ENCODE measurements at places on chromosomes 4 and X.

- no peak for DNase-seq
These were observed 71.4 kb downstream of the LDB2 start for GRCh38 chr4:16827045-16827444.

DNA sequence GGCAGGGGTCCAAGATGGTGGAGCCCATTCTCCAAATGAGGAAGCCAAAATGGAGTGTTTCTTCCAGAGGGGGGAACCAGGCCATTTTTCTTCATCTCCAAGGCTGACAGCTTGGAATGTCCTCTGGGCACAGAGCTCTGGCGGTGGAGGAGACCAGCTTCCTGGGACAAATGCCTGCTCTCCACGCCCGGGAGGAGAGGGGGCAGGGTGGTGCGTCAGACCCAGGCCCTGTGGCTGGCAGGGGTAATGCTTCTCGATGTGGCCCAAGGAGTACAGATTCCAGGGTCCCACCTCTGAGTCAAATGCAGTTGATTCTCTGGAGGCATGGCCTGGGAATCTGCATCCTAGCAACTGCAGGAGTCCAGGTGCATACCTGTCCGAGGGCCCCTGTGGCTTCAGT, 44.6 kb upstream of the ADRA2C start:
- no peak for DNase-seq

DNA sequence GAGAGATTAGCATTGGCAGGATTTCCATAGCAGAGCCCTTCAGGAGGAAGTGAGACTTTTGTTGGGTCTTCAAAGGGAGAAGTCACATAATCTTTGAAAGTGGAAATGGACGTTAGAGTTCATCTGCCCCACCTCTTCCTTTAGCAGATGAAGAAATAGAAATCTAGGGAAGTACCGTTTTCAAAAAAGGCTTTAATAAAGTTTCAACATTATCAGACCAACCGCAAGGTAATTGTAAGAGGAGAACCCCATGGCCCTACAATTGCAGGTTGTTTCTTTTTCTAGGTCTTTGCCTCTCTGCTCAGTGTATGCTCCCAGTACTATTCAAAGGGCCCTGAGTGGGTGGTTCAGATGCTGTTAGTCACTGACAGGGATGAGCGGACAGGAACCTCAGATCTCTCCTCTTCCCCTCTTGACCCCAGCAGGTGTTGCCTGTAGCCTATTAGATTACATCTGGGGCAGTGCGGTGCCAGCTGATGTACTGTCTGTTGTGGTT, 48.6 kb upstream of the AP1S2 start:
- no peak for DNase-seq

- DNase-seq = peak; percentile 80
These were observed 3.7 kb upstream of the C4orf36 start for GRCh38 chr4:86895692-86896488.

- no peak for DNase-seq
These were observed 40.6 kb upstream of the TENM3 start for GRCh38 chr4:182202650-182203049.

DNA sequence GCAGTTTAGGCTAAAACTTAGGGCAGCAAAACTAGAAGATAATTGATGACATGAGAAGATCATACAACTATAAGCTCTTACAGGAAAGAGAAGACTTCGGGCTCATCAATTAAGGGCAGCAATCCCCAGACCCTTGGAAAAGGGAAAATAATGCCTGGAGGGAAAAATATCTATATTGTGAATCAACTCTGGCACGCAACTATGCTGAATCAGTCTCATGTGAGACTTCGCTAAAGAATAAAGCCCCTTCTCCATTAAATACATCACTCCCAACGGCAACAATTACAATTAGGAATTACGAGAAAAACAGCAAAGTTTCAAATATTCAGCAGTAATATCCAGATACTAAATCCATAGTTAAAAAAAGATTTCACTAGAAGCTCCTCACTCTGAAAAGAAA, 2016.8 kb upstream of the IGFBP7 start:
- no peak for DNase-seq

DNA sequence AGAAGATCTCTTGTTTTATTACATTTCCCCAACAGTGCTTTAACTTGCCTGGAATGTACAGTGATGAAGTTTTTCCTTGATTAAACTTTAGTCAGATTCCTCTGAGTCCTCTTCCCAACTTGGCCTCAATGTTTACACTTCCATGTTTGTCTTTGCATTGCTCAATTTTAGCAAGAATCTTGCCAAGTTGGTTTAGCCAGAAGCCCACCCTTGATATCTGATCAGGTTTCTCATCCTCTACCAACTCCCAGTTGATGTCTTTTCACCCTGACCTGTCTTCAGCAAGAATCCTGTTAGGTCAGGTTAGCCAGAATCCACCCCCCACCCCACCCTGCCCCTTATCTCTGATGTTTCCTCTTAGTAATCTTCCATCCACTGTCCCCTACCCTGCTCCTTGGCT, 120.9 kb downstream of the MBNL3 start:
- DNase-seq = no peak

GRCh38 chrX:47556045-47556623, 4.9 kb upstream of the ARAF start:
- no peak for DNase-seq

GRCh38 chrX:18129690-18130089, 91.0 kb downstream of the BEND2 start:
- DNase-seq = no peak

DNA sequence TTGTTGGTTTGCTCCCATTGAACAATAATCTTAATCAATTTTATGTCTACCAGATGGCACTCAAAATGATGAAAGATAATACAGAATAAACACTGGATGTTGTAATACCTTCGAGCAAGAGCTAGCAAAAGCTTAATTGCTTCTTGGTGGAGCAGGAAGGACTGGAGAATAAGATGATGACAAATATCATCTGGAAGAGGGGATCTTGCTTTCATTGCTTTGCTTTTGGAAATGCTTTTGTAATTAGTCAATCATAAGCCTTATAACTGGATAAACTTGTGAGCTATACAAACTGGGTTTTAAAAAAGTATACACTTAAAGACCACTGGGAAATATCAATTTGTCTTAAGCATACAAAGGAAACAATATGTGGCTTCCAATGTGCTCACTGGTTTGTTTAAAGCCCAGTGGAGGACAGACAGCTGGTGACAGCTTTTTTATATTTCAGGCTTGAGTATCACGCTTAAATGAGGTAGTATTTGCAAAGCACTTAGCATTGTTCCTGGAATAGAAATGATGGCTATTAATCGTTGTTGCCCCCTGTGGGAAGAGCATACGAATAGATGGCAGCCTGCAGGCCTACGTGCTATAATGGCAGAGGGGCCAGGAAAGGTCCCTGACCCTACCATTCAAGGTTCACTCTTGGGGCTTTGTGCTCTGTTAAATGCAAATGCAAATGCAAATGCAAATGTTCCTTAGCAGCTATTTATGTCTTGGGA, 61.2 kb downstream of the TMEM150C start:
- DNase-seq = peak; percentile 79

GRCh38 chrX:132563976-132564375, 75.1 kb upstream of the MBNL3 start:
- no peak for DNase-seq

- DNase-seq = no peak
These were observed 33.0 kb upstream of the HMX1 start for GRCh38 chr4:8904666-8905065.

DNA sequence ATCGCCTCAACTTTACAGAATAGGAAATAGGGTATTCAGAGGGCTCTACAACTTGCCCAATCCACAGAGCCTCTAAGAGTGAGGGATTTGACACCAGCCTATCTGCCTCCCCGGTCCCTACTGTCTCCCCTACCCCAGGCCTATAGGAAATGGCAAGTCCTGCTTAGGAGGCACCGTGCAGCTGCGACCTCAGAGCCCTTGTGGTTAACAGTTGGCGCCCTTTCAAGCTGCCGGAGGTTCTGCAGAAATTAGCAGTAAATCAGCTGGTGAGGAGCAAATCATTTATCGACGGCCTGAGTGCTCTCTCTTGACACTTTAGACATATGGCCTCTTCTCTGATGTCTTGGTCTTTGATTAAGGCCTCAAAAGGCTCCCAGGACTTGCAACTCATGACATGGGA, 96.9 kb downstream of the CLNK start:
- peak; percentile 21 for DNase-seq

DNA sequence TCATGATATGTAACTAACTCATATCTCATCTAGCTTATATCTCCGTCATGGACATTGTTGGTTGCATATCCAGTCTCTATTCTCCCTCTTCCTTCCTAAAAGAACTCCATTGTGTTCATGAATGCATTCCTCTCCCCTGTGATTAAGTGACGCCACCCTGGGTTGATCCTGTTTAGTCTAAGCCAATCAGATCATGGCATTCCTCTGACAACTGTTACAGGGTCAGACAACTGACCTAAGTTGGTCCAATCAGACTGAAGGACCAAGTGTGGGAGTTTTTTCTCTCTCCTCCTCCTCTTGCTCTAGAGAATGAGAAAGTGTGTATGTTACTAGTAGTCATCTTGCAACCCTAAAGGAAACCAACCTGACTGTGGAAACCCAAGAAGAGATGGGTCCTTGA, 3.6 kb downstream of the APOO start:
- DNase-seq = no peak

GRCh38 chr4:32454482-32454881, 1734.3 kb downstream of the PCDH7 start:
- no peak for DNase-seq

DNA sequence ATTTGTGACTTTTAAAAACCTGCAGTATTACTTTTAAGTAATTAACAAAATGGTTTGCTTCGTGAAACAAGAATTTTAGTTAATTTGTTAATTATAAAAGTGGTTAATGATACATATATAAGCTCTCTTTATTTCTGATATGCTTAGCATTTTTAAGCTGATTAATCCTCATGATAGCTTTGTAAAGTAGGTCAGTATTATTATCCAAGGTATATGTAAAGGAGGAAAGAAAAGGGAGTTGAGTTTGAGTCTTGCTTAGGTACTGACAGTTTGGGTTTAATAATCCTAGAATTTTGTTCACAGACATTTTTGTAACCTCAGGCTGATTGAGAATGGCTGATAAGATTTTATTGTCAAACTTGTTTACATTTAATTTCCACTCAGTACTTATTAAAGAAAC, 21.8 kb downstream of the HERC3 start:
- DNase-seq = peak; percentile 49

DNA sequence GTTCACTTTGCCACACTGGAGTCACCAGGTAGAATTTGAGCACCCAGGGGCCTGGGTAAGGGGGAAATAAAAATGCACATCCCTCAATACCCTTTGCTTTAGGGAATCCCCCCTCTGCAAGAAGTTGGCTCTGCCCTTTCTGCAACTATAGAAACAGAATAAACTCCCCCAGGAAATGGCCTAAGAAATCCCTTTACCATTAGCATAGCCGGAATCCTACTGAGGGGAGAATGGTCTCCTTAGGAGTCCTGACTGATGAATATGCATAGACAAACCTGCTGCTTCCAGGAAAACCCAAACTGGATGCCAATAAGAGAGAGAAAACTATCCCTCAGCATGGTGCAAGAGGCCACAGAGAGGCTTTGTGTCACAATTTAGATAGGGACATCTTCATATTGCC, 11.0 kb downstream of the EFHC2 start:
- DNase-seq = no peak

- DNase-seq = no peak
These were observed 68.7 kb upstream of the TAB3 start for GRCh38 chrX:30957753-30958152.

DNA sequence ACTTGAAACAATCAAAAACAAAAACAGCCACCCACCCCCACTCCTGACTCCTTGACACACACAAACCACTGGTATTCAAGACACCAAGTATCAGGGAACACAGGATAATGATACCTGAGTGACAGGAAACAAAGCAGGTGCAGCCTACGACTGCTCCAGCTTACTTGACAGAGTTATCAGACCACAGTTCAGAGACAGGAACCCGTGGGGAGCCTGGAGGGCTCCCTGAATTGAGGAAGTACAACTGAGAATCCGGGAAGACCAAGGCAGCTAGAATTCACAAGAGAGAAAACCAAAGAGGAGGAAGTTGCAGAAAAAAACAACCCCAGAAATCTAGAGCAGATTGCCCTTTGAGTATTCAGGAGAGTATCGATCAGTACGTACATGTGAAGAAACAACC, 20.5 kb downstream of the COMMD8 start:
- peak; percentile 5 for DNase-seq

- DNase-seq = no peak
These were observed 378.3 kb upstream of the FMR1 start for GRCh38 chrX:147533426-147533825.

- no peak for DNase-seq
These were observed 54.9 kb upstream of the PDE5A start for GRCh38 chr4:119683518-119683917.

- peak; percentile 46 for DNase-seq
These were observed 380.5 kb downstream of the SH2D1A start for GRCh38 chrX:124726881-124727280.

DNA sequence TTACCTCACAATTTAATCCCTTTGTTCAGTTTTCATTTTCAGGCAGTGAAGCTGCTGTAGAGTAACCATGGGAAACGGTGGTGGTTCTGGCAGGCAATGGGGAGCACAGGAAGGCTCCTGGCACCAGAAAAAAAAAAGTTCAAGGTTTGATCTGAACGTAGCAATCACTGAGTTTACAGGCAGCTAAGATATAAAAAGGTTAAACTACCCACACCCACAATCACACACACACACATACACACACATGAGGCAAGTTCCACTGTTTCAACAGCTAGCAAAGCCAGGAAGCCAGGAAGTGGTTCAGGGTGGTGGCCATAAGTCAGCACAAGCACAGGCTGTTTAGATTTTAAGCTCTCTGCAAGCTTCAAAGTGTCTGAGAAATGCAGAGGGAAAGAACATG, at the start of gene SULT1B1:
Gene SULT1B1 (minus strand): TSS at position 166 of the 400 bp plus-strand sequence. CDS start 5,403 bp downstream, outside the sequence.
- no peak for DNase-seq

DNA sequence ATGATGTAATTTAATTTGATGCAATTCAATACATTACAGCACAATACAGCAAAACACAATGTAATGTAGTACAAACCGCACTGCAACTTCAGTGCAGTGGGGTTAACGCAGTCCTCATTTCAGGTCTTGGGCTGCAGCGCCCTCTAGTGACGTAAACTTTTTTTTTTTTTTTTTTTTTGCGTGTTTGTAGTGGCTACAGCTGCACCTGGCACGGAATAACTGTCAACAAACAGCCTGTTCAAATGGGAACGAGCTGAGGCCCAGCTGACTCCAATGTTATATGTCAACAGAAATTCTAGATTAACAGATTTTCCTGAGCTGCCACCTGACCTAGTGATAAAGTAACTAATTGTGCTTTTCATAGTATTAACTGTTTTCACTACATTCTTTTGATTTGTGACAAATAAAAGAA, 33.5 kb upstream of the RASSF6 start:
- peak; percentile 92 for DNase-seq

- DNase-seq = no peak
These were observed 33.9 kb downstream of the FAM9C start for GRCh38 chrX:13010546-13010945.

DNA sequence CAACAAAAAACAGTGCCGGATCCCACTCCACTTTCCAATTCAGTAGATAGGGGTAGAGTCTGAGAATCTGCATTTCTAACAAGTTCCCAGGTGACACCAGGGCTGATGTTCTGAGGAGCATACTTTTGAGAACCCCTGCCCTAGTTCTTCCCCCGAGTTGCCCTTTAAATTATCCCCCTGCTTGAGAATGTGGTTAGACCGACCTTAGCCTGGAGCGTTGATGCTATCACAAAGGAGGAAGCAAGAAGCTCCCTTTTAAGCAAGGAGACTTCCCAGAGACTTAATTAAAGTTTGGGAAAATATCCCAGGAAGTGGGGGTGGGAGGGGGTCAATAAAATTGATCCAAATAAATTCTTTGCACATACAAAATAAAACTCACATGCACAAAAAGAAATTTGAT, 485.9 kb downstream of the SMARCA1 start:
- DNase-seq = no peak

Data from NCI-H1417 (cell line).